ENCODE measurements at places on chromosomes 7 and 10. TPM values are rescaled to one million over a fixed set of nuclear protein-coding genes. Genes with fewer than 3 reads are reported as not detected.

The LIPF gene
- not detected for total RNA-seq

The ZNF775 gene
- 10.2 TPM for total RNA-seq

The KCNH2 gene
- 53.9 TPM for total RNA-seq

The CLDN15 gene
- total RNA-seq, result 55.2 TPM

The GNG11 gene
- 1.9 TPM for total RNA-seq

The NME8 gene
- 0.27 TPM for total RNA-seq

The CELF2 gene
- 201 TPM for total RNA-seq

The PSD gene
- 4.6 TPM for total RNA-seq

The MAP3K8 gene
- total RNA-seq, result 10.2 TPM

The RARRES2 gene
- 2.4 TPM for total RNA-seq

The LRRTM3 gene
- total RNA-seq, result not detected

The PNPLA8 gene
- 9.7 TPM for total RNA-seq

The SLC25A13 gene
- total RNA-seq, result 10.5 TPM

The LHFPL3 gene
- total RNA-seq, result not detected

The PON1 gene
- total RNA-seq, result 0.27 TPM

The CALHM1 gene
- not detected for total RNA-seq

The ERVW-1 gene
- total RNA-seq, result under 0.01 TPM

The LRGUK gene
- total RNA-seq, result 0.54 TPM

Measured in hematopoietic multipotent progenitor cell (in vitro differentiated cells).